CD4-positive, alpha-beta T cell treated with Interleukin-15 for 1 hour (primary cell): ENCODE measurements at places on chromosomes 5 and 9.

DNA sequence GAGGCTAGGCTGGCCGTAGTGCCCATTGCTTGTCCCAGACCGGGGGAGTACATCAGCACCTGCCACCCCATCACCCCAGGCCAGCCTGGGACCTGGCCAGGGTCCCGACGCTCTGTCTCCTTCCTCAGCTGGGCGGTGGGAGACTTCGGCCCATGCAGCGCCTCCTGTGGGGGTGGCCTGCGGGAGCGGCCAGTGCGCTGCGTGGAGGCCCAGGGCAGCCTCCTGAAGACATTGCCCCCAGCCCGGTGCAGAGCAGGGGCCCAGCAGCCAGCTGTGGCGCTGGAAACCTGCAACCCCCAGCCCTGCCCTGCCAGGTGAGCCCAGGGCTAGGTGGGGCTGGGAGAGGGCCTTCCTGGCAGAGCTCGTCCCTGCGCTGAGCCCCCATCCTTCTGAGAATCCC lies 16.5 kb upstream of the CACFD1 start:
- DNase-seq: no peak

DNA sequence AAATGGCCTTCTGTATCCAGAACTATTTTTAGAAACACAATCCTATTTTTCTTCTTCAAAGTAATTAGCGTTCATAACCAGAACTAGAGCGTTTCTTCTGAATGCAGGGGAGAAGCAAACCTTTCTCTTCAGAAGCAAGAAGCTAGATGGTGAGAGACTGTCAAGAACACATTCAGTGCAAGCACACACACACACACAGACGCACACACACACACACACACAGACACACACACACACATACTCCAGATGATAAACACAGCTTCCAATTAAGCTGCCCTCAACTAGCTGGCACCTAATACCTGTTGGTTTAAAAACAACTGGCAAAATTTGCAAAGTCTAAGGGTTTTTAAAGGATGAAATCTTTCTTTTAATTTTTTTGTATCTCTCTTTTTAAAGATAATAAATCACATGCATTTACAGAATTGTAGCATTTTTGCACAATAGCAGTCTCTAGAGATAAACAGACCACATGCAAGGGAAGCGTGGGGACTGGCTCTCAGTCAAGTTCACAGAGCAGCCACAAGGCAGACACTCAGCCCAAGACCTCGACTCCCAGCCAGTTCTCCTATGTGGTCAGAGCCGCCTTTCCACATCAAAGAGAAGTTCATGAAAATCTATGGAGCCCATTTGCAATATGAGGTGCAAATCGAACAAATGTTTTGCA lies 138.5 kb downstream of the TTLL11 start:
- no peak for DNase-seq

- DNase-seq: no peak
Observed at GRCh38 chr5:65050140-65050539, 281.4 kb downstream of the CWC27 start.

DNA sequence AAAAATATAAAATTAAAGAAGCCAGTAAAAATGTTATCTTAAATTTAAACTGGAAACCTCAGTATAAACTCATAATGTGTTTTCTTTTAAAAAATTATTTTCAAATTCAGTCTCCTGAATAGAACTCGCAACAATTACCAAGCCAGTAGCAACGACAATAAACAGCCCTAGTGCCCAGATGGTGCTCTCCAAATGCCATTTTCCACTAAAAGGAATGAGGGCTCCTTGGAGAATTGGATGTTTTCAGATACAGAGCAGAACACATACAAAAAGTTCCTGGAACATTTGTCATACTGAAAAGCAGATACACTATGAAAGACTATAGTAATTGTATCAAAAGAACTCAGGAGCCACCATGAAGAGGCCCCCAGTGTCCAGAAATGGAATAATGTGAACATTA lies 97.4 kb downstream of the TMC1 start:
- no peak for DNase-seq

DNA sequence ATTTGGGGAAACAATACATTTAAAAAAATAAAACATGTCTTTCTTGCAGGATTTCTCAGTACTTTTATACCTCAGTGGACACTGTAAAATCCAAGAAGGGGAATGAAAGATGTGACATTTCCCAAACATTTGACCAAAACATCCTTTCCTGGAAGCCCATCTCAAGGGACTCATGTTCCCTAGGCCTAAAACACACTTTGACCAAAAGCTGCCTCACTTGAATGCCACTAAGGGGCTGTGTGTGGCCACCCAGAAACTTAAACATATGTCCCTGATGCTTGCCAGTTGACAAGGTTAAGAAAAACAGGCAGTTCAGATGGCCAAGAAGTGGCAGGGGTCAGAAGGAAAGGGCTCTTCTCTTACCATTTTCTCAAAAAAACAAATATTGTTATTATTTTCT lies 73.6 kb downstream of the EPB41L4B start:
- DNase-seq: no peak

- DNase-seq: peak; percentile 41
Observed at GRCh38 chr5:59174248-59174844, 591.5 kb downstream of the RAB3C start.

GRCh38 chr5:145350513-145350912 lies 484.6 kb downstream of the PRELID2 start:
- DNase-seq: no peak

DNA sequence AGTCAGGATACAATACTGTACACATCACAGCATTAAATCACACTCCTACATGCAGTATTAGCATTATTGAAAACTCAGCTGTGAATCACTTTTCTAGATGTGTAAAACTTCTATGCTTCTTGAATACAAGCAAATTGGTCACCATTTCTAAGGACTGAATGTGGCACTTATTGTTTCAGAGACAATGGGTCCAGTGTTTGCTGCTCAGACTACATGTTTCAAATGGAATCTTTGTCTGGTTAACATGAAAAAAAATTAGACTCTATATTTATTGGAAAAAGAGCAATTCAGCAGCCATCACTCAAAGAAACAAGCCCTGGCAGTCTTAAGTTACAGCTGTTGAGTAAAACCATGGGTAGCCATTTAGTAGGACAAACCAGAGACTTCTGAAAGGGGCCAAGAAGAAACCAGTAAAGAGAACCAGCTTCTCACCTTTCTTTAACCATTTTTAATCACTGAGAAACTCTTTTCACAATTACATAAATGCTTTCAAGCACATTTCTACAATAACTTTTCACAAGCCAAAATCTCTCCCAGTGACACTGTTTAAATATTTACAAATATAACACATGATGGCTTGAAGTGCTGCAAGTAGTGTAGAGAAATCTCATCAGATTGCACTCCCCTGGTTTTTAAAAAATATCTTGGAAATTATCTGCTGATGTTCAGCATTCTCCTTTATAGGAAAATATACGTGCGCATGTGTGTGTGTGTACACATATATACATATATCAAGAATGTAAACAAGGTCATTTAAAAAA lies 35.2 kb downstream of the OR2K2 start:
- no peak for DNase-seq

- DNase-seq: no peak
Observed at GRCh38 chr5:123881759-123882244, 369.8 kb downstream of the CSNK1G3 start.

DNA sequence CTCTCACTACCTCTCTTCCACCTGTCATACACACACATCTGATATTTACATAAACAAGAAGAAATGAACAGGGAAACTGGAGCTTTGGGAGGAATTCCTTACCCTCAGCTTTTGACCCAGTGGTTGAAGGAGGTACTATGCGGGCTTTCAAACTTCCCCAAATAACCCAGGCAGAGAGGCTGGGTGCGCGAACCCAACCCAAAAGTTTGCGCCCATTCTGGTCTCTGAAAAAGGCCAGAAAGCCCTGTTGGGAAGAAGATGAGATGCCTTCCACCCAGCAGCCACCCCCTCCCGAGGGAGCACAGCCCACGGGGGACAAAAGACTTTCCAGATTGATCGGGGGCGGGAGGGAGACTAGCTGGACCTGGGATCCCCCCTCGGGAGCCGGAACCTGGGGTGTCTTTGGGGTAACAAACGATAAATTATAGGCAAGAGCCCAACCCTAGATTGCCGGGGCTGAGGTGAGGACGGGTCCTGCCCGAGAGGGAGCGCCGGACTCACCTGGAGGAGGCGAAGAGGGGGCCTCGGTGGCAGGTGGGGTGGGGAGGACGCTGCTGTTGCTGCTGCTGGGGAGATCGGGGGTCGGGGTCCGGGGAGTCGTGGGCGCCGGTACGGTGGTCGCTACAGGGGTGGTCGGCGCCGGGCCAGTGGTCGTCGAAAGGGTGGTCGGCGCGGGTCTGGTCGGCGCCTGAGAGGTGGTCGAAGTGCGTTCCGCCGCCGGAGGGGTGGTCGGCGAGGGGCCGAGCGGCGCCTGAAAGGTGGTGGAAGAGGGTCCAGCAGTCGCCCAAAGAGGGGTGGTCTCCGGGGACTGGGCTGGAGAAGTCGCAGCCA lies 798 bp downstream of the MEGF9 start:
- DNase-seq: no peak

DNA sequence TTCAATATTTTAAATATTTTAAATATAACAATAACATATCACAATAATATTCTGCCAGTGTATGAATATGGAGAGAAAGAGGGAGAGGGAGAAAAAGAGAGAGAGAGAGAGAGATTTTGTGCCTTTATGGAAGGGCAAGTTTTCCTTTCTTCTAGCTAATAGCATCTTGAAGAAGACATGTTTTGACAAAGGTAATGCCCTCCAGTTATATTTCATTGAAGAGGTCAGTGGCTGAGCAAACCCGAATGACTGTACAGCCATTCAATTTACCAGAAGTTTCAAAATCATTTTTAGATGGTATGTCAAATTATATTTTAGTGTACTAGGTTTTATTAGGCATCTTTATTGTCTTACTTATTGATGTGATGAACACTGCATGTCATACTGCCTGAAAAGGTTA lies 139.3 kb downstream of the EMB start:
- DNase-seq: no peak

- no peak for DNase-seq
Observed at GRCh38 chr9:26723486-26723885, 169.1 kb downstream of the CAAP1 start.

DNA sequence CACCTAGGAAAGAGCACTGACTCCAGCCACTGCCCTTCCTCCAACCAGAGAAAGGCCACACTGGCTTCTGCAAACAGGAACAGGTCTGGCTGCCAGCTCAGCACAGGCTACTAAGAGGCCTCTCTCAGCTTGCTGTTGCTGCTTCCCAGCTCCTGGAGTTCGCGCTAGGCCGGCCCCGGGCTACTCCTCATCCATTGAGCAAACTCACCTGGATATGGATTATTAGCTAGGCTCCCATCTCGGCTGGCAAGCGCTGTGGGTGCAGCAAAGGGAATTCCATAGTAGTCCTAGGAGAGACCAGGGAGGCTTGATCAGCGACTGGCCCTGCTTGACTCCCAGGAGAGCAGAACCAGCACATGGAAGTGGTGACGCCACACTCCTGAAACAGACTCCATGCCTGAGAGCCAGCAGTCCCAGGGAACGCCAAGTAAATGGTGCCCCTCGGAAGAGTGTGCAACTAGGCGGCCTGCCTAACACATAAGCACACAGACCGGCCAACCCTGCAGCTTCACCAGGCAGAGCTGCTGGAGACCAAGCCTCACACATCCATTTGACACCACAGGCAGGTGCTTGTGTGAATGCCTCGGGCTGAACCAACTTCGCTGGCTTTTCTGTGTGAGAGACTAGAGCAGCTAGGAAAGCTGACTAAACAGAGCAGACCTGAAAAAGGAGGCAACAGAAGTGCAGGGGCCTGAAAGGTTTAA lies 107.2 kb downstream of the UBE2R2 start:
- no peak for DNase-seq

DNA sequence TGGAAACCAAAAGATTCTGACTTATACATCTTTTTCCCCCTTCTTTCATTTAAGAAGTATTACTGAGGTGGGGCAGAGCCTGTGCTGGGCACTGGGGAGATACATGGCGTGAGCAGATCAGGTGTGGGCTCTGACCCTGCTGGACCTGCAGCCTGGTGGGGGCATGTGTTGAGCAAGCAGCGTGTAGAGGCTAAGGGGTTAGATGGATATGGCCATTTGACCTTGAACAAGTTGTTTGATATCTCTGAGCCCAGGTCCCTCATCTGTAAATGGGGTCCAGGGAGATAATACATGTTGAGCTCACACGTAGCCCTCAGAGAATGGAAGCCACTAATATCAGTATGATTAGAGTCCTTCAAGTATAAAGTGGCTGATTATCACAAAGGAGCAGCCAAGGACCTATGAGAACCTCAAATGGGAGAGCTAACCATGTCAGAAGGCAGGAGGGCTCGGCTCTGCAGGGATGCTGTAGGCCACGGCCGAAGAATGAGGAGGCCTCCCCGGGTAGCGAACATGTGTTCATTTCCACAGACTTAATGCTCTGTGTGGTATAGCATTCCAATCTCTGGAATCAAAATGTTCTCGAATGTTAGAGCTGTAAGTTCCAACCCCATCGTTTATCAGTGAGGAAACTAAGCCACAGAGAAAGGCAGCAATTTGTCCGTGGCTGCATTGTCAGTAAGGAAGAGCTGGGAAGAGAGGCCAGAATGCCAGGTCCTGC lies 15.4 kb upstream of the ANGPTL2 start:
- no peak for DNase-seq

- no peak for DNase-seq
Observed at GRCh38 chr9:86405926-86406325, 51.7 kb upstream of the TUT7 start.

DNA sequence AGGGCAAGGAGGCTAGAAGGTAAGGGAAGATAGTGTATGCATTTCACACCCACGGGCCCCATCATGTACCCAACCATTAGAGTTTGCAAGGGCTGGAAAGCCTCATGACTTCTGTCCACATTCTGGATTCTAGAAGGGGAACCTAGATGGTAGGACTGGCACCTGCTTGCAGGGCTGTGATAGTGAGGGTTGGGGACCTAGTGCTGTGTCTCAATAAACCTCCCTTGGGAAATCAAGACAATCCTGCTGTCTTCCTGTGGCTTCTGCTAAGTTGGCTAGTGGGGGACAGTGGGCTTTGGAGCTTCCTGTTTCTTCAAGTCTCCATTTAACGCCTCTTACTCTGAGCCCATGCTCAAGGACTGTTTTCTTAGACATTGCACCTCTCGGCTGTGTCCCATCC lies 43.6 kb upstream of the SYNPO start:
- DNase-seq: no peak

GRCh38 chr5:33035851-33036527 lies 324.9 kb downstream of the NPR3 start:
- DNase-seq: no peak
